ENCODE measurements at places on chromosomes 11 and 22. TPM values are rescaled to one million over a fixed set of nuclear protein-coding genes. Genes with fewer than 3 reads are reported as not detected.

- no peak overlapping the region for H3K27ac ChIP-seq
- H3K4me3 ChIP-seq, result no peak overlapping the region
- no peaks in the 10 kb centered on the region for H3K4me1 ChIP-seq
- no peaks in the 10 kb centered on the region for H3K36me3 ChIP-seq
- no peaks in the 10 kb centered on the region for H3K27me3 ChIP-seq
- DNase-seq, result no peak
Measured at GRCh38 chr11:113574586-113574985, 99.4 kb upstream of the DRD2 start.

- no peaks in the 10 kb centered on the region for H3K36me3 ChIP-seq
- H3K4me1 ChIP-seq, result peaks cover 6% of the 10 kb centered on the region
- H3K27me3 ChIP-seq, result no peaks in the 10 kb centered on the region
- no peak overlapping the region for H3K4me3 ChIP-seq
Measured at GRCh38 chr11:71080239-71081097, 171.9 kb downstream of the SHANK2 start.

DNA sequence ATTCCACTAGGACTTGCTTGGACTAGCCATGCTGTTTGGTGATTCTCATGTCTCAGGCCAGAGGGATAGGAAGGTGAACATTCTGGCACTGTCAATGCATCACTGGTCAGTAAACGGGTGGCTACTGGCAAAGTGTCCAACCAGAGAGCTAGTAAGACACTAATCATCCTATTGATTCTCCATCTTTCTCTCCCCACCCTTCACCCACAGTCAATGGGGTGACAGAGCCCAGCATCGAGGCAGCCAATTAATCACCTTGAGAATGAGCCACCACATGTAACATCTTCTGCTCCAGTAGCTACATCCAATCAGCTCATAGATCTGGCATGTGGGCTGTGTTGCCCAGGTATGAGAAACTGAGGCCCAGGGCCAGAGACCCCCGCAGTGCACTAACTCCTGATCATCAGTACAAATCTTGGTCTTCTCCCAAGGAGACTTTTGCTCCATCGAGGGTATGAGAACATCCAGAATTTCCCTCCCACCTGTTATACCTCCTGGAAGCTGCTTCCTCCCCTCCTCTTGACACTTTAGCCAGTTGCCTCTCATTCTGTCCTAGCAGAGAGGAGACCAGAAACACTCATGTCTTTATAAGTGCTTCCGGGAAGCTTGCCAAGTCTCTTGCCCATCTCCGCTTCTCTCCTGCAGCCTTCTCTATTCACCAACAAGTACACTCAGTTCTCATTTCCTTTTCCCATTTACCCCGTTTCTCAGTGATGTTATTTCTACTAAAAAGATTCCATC lies 17.0 kb downstream of the HTR3A start:
- no peak overlapping the region for H3K4me3 ChIP-seq
- peaks cover 12% of the 10 kb centered on the region for H3K27me3 ChIP-seq
- peak; percentile 23 for DNase-seq
- no peak overlapping the region for H3K27ac ChIP-seq
- no peaks in the 10 kb centered on the region for H3K36me3 ChIP-seq

GRCh38 chr11:58576887-58577471 lies 1.3 kb upstream of the LPXN start:
- peak; percentile 44 for DNase-seq
- peaks cover 4% of the 10 kb centered on the region for H3K36me3 ChIP-seq
- peaks cover 62% of the 10 kb centered on the region for H3K4me1 ChIP-seq
- H3K27me3 ChIP-seq, result no peaks in the 10 kb centered on the region
- H3K27ac ChIP-seq, result peak overlapping the region; percentile 97

The NLRP10 gene
- total RNA-seq, result 8.9 TPM

The BAIAP2L2 gene
- total RNA-seq, result not detected

The CLTCL1 gene
- 5.5 TPM for total RNA-seq

The ALDH3B1 gene
- total RNA-seq, result 28.1 TPM

The TRIM49 gene
- total RNA-seq, result not detected

The APOA4 gene
- not detected for total RNA-seq

The OR56A1 gene
- total RNA-seq, result not detected

The ST13 gene
- 143 TPM for total RNA-seq
